ENCODE measurements at places on chromosomes 4 and X.

GRCh38 chr4:91114386-91114785 is 987.2 kb downstream of the CCSER1 start:
- no peak for DNase-seq

DNA sequence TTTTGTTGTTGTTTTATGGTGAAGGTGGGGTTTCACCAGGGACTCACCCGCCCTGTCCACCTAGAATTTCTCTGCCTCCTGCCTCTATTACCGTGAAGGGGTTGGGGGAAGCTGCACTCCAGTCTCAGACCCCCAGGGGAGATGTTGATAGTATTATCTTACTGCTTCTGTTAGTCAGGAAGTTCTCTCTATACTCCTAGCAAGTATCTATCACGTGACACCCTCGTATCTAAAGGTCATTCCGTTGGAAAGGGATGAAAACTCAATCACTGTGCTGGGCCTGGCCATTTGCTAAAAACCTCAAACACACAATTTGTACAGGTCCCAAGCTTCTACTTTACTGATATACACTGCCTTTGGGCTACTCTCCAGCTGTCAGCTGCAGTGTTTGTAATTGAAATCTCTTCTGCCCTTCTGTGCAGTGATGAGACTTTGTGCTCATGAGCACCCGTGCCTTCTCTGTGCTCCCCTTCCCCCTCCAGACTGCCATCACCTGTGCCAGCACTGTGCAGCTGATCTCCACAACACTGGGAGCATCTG is 188.5 kb upstream of the ANXA3 start:
- DNase-seq: no peak

DNA sequence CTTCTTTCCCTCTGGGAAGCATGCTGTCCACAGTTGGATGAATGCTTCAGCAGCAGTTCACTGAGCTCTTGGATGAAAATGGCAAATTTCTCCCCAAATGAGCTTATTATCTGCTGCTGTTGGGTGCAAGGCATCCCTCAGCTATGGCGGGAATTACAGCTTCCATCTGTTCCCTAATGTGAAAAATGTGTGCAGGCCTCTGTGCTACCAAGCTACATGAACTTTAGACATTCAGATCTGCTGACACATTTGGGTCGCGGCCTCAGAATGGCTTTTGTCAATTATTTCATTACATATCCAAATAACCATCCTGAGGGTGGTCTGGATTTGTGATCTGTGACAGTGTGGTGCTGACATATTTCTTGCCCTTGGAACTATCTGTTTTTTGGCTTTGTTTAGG is 119.5 kb upstream of the SCML1 start:
- no peak for DNase-seq

GRCh38 chr4:149549911-149550310 is 265.7 kb downstream of the IQCM start:
- DNase-seq: no peak

GRCh38 chr4:75371915-75372314 is 142.3 kb downstream of the RCHY1 start:
- DNase-seq: no peak

DNA sequence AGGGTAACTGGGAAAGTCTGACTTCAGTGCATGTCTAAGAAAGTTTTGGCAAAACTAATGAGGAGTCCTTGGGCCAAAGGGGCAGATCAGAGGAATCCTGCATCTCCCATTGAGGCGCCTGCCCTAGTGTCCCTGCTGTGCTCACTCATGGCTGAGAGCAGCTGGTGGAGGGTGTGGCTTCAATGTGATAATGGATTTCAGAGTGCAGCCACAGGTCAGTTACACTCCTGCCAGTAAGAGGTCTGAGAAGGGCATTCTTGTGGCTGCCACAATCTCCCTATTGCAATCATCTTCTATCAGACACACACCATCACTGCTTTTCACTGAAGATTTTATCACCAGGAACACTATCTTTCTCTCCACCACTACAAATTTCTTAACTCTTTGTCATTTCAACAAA is 457.1 kb downstream of the MID1IP1 start:
- DNase-seq: no peak

DNA sequence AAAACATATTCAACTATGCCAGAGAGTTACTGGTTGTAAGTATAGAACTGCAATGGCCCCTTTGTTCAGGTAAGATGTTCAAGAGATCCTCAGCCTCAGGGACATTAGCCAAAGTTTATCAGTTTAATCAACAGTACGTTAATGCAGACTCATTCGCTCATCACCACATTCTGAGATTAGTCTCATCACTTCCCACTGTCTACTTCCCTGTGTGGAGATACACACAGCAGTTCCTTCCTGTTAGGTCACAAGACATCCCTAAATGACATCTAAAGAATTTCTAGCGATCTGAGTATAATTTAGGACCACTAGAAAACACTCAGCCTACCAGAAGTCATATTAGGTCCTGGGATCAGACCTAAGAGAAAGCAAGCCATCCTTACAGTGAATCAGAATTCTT is 10.4 kb downstream of the SLC10A7 start:
- no peak for DNase-seq

DNA sequence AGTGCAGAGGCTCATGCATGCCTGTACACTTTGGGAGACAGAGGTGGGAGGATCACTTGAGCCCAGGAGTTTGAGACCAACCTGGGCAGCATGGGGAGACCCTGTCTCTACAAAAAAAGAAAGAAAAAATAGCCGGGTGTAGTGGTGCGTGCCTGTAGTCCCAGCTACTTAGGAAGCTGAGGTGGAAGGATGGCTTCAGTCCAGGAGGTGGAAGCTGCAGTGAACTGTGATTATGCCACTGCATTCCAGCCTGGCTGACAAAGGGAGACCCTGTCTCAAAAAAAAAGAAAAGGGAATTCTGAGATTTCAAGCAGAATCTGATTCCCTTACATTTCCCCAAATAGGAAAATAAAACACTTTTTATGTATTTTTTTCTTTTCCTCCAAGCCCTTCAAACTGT is 83.5 kb downstream of the SYNPO2 start:
- DNase-seq: no peak

- DNase-seq: no peak
Observed at GRCh38 chr4:86924811-86925210, 10.0 kb upstream of the AFF1 start.

Data from stimulated activated CD4-positive, alpha-beta T cell treated with anti-CD3 and anti-CD28 coated beads, Interleukin-2, amount 100 ng/mL, for 24 hours (primary cell).